ENCODE measurements at places on chromosomes 6 and 20.

- DNase-seq = no peak
These were observed 46.8 kb upstream of the SLCO4A1 start for GRCh38 chr20:62595491-62595890.

DNA sequence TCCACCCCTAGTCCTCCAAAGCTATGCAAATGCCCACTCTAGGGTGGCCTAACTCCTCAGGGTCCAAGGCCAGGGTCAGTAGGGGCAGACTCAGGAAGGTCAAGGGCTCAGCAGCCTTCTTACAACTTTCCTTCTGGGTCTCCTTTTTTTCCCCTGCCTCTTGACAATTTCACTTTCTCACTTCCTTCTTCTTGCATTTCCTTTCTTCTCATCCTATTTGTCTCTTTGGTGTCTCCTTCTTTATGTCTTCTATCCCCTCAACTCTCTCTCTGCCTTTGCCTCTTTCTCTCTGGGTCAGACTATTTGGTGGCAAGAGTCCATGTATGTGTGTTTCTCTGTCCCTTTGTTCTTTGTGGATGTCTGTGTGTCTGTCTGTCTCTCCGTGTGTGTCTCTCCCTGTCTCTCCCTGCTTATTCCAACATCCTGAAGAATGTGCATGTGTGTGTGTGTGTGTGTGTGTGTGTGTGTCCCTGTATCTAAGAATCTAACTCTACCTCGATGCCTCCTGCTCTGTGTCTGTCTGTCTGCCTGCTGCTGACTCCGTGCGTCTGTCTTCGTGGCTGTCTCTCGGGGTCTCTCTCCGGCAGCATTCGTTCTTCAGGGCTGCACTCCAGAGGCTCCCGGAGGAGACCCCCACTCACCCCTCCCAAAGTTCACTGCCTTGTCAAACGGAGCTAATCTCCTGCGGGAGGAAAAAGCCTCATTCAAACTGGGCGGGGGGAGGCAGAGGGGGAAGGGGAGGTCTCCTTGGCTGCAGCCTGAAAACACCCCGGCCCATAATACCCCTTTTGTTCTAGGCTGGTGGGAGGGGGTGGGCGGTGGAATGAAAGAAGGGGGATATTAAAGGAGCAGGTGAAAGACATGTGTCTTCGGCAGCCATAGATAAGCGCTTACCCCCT is 51.7 kb upstream of the FOXP4 start:
- no peak for DNase-seq

- DNase-seq = no peak
These were observed 174.7 kb downstream of the PREX1 start for GRCh38 chr20:48652961-48653705.

DNA sequence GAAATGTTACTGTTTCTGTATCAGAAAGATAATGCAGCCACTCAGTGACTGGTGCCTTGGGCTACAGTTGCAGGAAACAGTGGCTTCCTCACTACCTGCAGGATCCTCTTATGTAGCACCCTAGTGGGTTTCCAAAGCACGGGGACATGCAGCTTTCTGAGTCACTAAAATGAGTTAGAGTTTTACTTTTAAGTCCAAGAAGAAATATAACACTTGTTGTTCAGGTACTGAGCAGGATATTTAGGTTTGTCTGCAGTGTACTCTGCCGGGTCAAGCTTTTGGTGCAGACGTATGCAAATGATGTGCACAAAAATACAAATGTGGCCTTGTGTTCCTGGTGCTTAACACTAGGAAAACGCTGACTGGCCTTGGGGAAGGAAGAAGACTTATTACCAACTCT is 22.0 kb downstream of the ACSS1 start:
- peak; percentile 34 for DNase-seq

GRCh38 chr6:35795453-35796071 is 1.6 kb downstream of the CLPS start:
- no peak for DNase-seq

DNA sequence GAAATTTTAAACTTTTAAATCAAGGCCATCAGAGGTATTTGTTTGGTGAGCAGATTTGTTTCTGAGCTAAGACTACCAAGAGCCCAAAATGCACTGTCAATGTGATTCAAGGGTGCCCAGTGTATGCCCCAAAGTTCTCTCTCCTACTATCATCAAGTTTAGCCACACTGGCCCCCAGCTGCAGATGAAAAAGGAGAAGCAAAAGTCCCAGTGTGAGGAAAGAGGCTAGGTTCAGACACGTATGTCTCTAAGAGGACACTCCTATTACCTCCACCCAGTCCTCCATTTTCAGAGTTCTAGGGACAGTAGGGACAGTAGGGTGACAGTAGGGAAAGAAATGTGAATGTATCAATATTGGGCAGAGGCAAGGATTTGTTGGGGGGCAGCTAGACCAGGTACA is 230.8 kb downstream of the CD83 start:
- DNase-seq = no peak

DNA sequence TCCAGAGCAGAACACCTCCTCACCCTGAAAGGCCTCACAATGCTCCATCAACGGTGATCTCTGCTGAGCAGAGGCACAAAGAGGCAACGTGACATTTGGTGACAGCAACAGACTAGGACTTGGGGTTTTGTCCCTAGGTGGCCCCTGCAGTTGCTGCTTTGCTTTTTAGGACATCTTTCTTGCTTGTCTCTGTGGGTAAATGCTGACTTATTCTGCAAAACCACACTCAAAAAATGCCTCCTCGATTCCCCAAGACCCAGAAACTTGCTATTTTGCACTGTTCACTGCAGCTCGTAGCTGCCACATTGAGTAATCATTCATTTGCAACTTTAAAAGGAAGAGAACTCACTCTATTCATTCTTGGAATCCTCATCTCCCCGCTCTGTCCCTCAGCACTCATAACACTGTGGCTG is 209.9 kb downstream of the LY86 start:
- no peak for DNase-seq

All from CD4-positive, alpha-beta T cell treated with Interleukin-6 at 100 ng/mL for 8 hours (primary cell).